HS-5 (cell line): ENCODE measurements at places on chromosomes 7 and 10.

GRCh38 chr7:81887098-81888090 is 117.5 kb upstream of the HGF start:
- no peak for DNase-seq

- DNase-seq, result no peak
These were observed 20.2 kb downstream of the KDM7A start for GRCh38 chr7:140156460-140157080.

DNA sequence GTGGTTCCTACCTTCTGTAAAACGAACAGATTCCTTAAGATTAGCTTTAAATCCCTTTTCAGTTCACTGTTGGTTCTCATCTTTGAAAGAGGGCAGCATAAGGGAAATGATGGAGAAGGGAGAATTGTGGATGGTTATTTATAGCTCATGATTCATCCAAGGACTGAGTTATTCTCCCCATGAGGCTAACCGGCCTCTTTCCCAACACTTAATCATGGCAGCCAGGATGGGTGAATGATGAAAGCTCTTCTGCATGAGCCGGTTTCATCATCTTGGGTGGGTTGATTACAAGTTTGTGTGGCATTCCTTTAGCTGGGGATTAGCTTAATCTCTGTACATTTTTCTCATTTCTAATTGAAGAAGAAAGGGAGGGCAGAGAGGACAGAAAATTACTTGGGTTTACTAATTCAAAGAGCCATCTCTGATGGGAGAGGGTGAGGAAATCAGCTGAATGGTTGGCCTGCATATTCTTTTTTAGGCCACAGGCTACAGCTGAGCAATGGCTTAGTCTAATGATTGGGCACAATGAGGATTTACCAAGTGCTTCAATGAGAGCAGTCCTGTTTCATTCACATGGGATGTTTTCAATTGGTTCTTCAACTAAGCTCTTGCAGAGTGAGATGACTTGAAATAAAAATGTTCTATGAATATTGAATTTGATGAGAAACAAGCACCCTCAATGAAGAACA is 250.0 kb downstream of the BMPER start:
- DNase-seq, result peak; percentile 90

GRCh38 chr10:59222788-59223187 is 46.3 kb downstream of the PHYHIPL start:
- DNase-seq, result no peak

GRCh38 chr10:96830511-96831199 is 1.4 kb upstream of the LCOR start:
- DNase-seq, result no peak

DNA sequence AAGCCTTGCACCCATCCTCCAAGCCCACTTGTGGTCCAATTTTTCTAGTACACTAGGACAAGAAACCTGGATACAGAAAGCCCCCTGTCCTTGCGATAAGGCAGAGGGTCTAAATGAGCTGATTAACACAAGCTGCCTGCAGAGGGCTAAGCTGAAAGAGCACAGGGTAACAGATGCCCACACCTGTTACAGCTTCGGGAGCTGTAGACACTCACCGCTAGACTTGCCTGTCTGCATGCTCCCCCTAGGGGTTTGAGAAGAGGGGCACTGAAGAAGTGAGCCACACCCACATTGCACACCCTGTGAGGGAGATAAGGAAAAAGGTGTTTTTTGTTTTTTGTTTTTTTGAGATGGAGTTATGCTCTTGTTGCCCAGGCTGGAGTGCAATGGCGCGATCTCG is 386.5 kb upstream of the AUTS2 start:
- no peak for DNase-seq

DNA sequence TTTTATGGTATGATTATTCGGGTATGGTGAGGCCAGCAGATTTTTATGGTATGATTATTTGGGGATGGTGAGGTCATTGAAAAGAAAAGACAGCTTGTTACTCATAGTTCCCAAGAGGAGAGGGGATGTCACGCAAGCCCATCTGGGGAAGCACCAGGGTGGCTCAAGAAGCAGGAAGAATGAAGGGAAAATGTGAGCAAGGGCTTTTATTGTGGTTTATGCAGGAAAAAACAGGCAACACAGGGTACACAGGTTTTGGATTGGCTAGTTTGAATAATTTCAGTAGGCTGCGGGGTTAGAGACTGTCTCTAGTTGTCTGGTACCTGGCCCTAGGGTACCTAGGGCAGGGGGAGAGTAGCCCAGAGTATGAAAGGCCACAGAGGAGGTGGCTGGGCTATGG is 26.8 kb upstream of the DGKI start:
- DNase-seq, result no peak

GRCh38 chr7:100588438-100588837 is 2.3 kb downstream of the FBXO24 start:
- no peak for DNase-seq

DNA sequence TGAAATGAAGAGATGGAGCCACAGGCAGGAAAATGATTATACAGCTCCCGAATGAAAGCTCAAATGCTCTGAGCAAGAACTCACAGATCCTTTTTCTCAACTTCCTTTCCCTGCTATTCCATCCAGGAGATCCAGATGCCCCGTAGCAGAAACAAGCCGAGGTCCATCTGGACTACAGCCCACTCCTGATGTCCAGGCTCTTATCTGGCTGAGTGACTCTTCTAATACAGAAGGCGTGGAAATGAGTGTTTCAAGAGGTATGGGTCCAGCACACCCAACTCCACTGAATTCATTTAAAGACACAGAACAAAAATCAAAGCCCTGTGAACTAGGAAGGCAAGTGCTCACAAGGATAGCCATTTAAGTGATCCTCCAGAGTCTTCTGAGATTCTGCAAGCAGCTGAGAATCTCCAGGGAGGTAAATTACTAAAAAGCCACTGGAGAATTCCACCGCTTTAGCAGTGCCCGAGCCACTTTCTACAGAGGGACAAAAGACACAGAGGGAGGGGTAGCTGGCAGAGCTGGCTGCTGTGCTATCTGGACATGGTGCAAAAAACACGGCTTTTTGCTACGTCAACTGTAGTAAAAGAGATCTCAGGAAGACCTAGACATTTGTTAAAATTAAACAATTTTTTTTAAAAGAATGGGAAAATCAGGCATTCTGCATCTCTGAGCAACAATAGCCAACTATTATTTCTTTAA is 24.5 kb downstream of the FAM171A1 start:
- DNase-seq, result no peak

DNA sequence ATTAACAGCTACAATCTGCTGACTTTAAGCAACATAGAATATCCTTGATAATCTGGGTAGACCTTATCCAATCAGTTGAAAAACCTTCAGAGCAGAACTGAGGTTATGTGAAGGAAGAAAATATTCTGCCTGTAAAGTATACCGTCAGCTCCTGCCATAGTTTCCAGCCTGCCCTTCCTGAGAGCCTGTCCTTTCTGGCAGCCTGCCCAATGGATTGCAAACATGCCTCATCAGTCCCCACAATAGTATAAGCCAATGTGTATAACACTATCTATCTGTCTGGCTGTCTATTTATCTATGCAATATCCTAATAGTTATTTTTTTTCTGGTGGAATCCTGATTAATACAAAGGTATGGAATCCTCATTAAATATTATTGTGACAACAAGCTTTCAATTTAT is 489.2 kb upstream of the KCND2 start:
- DNase-seq, result no peak
